ENCODE measurements at places on chromosomes 5 and 9. TPM values are rescaled to one million over a fixed set of nuclear protein-coding genes. Genes with fewer than 3 reads are reported as not detected.

GRCh38 chr5:147559749-147560148 lies 49.9 kb upstream of the DPYSL3 start:
- peak; percentile 63 for DNase-seq

DNA sequence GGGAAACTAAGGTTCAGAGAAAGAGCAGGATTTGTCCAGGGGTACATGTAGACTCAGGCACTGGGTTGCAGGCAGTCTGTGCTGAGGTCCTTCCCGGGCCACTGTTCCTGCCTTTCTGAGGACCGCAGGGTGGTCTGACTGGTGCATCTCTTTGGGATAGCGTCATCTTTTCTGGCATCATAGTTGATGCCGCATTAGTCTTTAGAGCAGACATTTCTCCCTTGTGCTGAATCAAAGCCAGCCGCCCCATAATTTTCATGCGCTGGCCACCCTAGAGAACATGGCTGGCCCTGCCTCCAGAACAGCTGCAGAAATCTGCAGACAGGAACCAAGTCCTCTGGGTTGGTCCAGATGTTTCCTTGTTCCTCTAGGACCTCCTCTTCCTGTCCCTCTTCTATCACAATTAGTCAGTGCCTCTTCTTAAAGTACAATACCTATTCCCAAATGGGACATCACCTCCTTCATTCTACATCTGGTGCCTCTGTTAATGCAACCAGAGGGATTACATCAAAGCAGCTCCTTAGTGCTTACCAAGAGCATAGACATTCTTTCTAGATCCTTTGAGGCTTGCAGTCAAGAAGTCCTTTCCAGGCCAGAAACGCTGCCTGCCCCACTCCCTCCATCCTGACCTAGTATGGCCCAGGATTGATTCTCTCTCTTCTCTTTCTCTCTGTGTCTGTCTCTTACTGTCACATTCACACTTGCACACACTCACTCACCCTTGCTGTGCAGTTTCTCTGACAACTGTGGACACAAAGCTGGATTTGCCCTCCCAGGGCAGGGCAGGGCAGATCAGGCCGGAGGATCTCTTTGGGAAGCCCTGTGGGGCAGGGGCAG lies 42.0 kb upstream of the ORM1 start:
- DNase-seq = peak; percentile 57

The SPATA31D4 gene
- total RNA-seq = not detected

The CDKN2B-AS1 gene
- total RNA-seq = 7.6 TPM

The AJM1 gene
- total RNA-seq = 1.8 TPM

GRCh38 chr9:125649826-125650225 lies 57.2 kb downstream of the MAPKAP1 start:
- DNase-seq = no peak

The CER1 gene
- total RNA-seq = not detected

The PLPP7 gene
- total RNA-seq = 8.2 TPM

DNA sequence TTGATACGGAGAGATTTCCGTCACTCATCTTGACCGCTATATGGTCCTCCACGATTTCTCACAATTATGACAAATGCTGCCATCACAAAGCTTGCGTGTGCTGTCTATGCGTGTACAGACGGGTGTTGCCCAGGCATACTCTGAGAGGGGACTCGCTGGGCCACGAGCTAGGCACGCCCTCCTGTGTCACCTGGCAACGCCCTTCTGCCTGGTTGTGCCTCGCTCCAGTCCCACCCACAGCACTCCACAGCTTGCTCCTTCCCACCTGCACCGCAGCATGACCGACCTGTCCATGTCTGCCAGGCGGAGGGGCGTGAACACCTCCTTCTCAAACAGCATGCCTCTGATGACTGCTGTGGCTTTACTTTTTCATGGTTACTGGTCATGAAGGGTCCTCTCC lies 55.6 kb downstream of the CAMSAP1 start:
- no peak for DNase-seq

The LMX1B gene
- not detected for total RNA-seq

The LCN12 gene
- total RNA-seq = not detected

- no peak for DNase-seq
Measured at GRCh38 chr5:13480834-13481233, 463.7 kb downstream of the DNAH5 start.

DNA sequence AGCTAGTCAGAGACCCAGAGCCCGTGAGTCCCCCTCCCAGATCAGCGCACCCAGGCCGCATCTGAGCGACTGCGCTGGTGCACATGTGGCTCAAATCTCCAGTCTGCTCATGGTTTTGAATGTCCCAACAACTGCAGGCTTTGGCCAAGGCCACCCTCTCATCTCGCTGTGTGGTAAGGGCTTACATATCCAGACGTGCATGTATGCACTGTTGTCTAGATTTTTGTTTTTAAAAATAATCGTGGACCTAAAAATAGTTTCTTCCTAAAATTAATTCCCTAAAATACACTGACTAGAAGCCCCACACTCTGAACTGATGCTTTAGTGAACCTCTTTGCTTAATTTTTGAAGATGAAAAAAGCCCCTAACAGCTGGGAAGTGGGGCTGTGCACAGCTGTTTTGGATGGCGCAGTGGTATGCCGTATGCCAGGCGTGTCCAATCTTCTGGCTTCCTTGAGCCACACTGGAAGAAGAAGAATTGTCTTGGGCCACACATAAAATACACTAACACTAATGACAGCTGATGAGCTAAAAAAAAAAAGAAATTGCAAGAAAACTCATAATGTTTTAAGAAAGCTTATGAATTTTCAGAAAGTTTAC lies 143.0 kb upstream of the LHFPL2 start:
- DNase-seq = no peak

- no peak for DNase-seq
Measured at GRCh38 chr9:20579524-20580314, 42.6 kb downstream of the MLLT3 start.

The WNK2 gene
- under 0.01 TPM for total RNA-seq

DNA sequence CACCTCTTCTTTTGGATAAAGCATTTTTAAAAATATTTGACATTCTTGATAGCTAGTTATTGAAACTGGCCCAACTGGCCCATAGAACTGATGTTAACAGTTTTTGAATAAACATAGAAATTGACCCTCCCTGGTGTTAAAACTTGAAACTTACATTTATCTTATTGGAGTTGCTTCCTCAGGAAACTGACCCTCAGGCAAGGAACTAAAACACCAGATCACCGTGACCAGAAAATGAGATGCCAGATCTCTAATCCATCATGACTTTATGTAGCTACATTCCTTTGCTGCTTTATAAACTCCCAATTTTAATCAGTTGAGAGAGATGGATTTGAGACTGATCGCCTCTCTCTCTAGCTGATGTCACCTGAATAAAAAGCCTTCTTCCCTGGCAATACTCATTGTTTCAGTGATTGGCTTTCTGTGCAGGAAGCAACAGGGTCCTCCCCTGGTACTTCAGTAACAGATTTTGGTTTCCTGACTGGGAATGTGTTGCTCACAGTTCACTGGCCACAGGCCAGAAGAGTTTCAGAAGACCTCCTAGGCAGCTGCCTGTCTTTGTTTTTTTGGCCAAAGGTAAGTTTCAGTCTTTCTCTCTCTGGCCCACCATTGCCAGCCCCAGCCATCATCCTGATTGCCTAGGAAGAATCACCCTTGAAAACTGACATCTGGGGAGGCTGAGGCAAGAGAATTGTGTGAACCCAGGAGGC lies 212.4 kb downstream of the DTWD2 start:
- no peak for DNase-seq

GRCh38 chr9:124770359-124771020 lies 621 bp downstream of the NR6A1 start:
- DNase-seq = no peak

The TAF11L5 gene
- not detected for total RNA-seq

DNA sequence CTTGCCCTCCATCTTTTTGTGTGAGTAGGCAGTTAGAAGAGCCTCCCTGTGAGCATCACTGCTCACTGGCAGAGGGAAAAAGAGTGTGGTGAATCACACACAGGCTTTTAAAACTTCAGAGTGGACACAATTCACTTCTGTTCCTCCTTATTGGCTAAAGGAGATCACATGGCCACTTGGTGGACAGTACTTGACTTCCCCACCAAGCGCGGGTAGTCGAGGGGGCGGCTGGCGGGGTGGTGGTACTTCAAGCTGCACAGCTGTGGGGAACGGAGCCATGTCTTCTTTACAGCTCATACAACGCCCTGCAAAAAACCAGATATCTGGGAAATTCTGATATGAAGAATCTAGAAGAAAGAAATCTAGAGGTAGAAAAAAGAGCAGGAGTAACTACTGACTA lies 95.4 kb downstream of the PAM start:
- DNase-seq = no peak

DNA sequence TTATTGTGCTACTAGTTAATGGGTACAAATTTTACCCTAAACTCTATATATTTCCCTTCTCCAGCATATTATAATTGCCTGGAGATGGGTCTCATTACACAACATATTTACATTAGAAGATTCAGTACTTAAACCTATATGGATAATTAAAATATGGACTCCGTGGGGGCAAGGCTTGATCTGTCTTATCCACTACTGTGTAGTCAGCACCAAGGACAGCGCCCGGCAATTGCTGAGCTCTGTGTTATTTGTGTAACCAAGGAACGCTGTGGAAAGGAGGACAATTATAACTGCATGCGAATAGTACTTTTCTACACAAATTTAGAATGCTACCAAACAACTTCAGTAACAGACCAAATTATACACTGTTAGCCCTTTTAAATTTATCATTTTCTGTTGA lies 77.7 kb downstream of the DNAH5 start:
- DNase-seq = peak; percentile 5

The SPINK4 gene
- not detected for total RNA-seq

GRCh38 chr9:13480693-13481092 lies 201.2 kb upstream of the MPDZ start:
- DNase-seq = no peak

GRCh38 chr9:125889112-125889475 lies 141.9 kb downstream of the PBX3 start:
- DNase-seq = peak; percentile 46

DNA sequence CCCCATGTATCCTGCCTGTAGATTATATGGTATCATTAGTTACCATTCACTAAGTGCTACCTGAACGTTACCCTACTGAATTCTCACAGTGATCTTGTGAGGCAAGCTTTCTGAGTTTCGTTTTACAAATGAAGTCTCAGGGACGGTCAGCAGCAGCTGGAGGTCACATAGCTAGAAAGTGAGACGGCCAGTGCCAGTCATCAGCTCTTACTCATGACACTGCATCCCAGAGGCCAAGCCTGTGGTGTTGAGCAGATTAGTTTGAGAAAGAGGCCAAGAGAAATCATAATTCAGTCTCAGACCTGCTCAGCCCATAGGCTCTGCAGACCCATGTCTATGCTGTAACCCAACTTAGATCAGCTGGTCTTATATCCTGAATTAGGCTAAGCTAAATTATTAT lies 95.7 kb upstream of the EGFLAM start:
- DNase-seq = no peak

The KIAA0825 gene
- total RNA-seq = 3.6 TPM

- DNase-seq = peak; percentile 48
Measured at GRCh38 chr9:4137681-4138099, 162.2 kb downstream of the GLIS3 start.

The ADAMTS16 gene
- 0.17 TPM for total RNA-seq
